ENCODE measurements at places on chromosomes 7 and 10.

DNA sequence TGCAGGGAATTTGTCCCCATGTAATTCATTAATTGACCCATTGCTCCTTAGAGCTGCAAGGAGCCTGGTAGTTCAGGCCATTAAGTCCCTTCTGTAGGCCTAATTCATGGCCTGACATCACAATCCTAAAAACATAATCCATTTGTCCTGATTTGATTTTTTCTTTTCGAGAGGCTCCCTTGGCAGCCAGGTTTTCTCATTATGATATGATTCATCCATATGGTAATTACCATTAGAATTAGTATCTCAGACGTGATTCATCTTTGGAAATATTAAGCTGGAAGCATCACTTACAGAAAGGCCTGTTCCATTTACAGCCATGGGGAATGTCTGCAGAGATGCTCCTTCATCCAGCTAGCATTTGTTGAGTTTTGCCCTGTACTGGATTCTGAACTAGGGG lies 128.5 kb downstream of the PLCE1 start:
- DNase-seq: no peak

GRCh38 chr7:69961436-69961835 lies 363.2 kb downstream of the AUTS2 start:
- no peak for DNase-seq

GRCh38 chr7:74302745-74303221 lies 13.6 kb downstream of the CLIP2 start:
- DNase-seq: peak; percentile 54

GRCh38 chr10:32379318-32379949 lies 32.5 kb upstream of the EPC1 start:
- peak; percentile 89 for DNase-seq

DNA sequence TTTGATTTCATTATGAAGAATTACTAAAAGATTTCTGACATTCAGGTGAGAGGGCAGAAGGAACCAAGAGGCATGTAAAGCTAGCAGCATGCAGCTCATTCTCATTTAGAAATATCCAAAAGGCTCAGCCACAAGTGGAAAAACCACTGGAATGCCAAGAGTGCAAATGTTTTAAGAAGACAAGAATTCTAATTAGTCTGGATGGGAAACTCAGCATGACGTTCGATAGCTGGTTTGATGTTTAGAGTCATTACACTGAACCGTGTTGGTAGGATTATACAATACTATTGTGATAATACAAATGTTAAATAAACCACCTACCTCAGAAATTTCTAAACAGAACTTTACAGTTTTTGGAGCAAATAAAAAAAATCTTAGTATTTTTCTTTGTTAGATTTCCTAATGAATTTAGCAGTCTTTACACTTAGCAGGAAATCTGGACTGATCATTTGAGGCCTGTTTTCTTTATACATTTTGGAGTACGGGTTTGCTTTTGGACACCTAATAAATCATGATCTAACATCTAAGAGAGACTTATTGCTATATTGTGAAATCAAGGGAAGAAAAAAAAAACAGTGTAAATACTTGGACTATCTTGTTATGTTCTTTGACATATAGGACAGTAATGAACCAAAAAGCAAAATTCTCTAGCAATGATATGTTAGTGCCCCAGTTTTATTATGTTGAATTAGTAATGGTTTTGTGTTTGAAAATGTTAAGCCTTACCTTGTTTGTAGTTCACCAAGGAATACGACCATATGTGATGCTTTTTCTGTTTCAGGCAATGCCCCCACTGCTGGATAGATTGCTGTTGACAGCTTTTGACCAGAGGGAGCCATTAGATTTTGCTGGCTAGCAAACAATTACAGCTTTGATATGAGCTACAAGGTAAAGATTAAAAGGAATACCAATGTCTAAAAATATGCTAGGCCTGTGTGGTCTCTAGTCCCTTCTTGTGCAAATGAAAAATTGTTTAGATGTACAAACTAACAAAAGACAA lies 354.1 kb upstream of the SEMA3A start:
- DNase-seq: peak; percentile 86

DNA sequence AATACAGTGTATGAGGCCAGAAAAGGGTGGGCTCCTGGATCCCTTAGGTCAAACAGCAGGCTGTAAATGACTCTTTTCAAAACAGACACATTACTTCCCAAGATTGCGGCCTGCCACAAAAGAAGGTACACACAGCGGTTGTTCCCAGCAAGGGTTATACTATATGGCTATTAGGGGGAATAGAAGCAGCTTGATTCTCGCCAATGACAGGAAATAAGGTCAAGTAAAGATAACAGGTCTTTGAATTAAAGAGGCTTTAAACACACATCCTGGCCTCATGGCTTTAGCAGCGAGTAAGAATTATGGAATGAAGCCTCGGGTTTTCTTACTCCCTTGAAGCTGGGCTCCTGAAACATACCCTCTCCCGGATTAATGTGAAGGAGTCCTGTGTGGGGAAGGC lies 58.3 kb downstream of the CYP26A1 start:
- DNase-seq: no peak

- DNase-seq: no peak
Measured at GRCh38 chr10:131095313-131095580, 216.3 kb downstream of the TCERG1L start.

DNA sequence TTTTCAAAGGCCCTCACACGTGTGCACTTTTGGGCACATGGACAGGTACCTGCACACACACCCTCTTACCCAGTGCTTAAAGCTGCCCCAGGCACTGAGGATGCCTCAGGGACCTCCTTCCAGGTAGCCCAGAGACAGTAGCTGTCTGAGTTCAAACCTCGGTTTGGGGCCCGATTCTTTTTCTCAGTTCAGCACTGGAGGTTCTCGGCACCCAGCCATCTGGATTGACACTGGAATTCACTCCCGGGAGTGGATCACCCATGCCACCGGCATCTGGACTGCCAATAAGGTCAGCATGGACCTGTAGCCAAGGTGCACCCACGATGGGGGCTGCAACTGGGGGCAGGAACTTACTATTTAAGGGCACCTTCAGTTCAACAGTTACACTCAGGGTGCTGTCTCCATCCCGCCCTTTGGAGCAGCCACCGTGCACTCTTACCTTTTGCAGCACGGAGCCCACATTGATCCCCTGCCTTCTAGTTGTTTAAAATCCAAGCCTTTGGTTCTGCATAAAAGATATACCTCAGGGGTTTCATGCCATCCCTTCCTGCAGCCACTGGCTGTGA lies 17.7 kb downstream of the CPA5 start:
- DNase-seq: no peak

DNA sequence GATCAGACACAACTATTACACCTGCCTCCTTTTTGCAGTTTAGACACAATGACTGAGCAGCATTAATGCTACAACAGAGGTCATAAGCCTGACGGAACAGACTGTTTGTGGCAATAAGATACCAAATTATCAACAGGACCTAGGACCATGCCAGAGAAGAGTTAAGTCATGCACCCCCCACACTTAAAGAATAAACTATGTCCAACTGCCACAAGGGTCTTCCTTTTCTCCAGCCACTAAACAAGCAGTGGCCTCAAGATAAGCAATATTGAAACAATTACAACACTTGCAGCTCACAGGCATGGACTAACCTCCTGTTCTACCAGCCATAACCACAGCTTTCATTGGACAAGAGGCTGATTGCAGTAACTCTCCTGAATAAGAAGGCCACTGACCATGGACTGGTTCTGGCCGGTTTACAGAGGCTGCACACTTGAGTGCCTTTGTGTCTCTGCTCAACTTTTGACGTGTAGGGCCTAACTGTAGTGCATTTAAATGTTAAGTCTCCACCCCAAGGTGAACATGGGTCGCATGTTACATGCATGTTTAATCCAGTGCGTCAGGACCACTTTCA lies 104.4 kb downstream of the STRA8 start:
- no peak for DNase-seq

DNA sequence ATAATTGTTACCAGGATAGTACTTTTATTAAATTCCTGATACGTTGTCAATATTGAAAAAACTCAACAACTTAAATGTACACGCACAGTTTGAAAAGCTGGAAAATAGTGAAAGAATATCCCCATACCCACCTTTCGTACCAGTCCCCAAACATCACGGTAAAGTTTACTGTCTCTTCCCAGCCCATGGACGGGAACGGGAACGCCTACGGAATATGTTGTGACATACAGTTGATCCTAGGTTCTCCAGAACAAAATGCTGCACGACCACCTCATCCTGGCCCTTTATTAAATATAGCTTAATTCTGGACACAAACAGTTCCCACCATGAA lies 527 bp upstream of the BCAP29 start:
- DNase-seq: no peak

DNA sequence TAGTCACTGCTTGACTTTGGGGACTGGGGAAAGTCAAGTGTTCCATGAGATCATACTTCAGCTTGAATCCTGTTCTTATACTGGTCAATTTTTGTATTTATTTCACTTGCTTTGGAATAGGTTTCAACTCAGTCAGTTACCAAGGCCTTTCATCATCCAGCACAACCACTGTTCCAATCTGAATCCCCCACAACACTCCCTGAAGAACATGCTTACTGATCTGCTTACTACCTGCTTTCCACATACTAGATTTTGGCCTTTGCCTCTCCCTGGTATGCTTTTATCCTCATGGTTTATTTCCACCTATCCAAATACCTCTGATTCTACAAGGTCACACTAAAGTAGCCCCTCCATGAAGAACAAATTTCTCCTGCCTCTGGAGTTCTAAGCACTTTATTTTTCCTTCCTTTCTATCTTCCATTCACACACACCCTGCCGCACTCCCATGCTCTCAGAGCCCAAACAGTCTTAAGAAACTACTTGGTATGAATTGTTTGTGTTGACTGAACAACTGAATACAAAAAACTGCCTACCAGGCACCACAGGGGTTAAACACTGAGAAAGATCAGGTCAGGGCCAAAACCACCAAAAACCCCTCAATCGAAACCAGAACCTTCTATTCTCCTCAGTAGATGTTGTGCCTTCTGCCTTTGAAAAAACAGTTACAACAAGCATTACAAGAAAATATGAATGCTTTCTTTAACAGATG lies 178.1 kb downstream of the AVL9 start:
- no peak for DNase-seq

DNA sequence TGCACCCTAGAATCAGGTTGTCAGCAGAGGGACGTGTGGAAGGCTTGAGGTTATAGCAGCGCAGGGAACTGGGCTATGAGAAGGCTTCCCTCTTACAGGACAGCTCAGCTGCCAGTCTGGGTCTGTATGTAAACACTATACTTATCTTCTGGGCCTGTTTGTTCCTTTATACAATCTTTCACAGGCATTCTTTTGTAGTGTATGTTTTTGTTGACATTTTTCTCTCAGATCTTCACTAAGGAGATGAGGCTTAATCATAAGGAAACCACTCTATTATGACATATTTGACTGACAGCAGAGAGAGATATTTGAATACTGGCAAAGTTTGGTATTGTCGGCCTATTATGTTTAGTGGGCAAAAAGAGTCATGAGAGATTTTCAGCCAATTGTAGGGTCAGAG lies 929 bp downstream of the GBF1 start:
- DNase-seq: no peak

- DNase-seq: no peak
Measured at GRCh38 chr10:72911758-72912157, 18.2 kb downstream of the OIT3 start.

DNA sequence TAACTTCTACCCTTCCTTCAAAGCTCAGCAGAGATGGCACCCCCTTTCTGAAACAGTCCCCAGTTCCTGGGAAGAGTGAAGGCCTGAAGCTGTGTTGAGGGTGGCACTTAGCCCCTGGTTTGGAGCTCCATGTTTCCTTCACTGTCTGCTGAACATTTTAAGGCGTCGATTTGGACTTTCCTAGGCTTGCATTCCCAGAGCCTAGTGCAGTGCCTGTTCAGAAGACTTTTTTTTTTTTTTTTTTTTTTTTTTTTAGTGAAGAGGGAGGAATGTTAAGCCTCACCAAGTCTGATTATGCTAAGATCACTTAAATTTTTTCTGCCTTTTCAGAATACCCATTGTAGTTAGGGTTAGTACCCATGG lies 97.0 kb downstream of the PFKFB3 start:
- no peak for DNase-seq

GRCh38 chr7:95517870-95518269 lies 32.1 kb downstream of the ASB4 start:
- DNase-seq: no peak

DNA sequence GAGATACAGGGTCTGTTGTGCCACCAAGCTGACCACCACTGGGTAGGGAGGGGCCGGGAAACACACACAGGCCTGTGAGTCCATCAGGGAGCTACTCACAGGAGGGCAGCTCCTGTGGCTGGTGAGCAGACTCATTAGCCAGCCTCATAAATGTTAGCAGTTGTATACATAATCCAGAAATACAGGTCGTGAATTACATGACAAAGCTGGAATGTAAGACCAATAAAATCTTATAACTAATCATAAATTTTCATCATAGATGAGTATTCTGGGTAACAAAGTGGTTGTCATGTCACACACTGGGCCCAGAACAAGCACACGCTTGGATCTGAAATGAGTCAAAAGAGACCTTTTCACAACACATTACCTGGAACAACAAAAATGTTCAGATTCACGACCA lies 642.6 kb upstream of the AUTS2 start:
- DNase-seq: no peak

- peak; percentile 37 for DNase-seq
Measured at GRCh38 chr10:7872041-7872442, 53.7 kb downstream of the TAF3 start.

DNA sequence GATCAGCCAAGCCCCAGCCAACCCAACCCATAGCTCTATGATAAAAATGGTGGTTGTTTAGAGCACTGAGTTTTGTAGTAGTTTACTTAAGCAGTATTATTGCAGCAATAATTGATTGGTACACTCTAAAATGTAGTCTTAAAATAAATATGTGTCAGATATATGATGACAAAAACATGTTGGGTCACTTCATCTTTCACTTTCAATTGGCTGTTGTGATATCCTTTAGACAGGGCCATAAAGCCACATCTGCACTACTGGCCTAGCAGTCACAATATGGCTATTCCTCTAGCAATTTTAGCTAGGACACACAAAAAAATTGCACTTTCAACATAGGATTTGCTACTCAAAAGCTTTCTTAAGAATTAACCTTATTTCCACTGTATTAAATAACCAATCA lies 5.9 kb upstream of the CAV1 start:
- no peak for DNase-seq

GRCh38 chr7:48118041-48118440 lies 29.0 kb downstream of the UPP1 start:
- no peak for DNase-seq

- DNase-seq: no peak
Measured at GRCh38 chr7:98217623-98218582, 6.7 kb downstream of the BHLHA15 start.

DNA sequence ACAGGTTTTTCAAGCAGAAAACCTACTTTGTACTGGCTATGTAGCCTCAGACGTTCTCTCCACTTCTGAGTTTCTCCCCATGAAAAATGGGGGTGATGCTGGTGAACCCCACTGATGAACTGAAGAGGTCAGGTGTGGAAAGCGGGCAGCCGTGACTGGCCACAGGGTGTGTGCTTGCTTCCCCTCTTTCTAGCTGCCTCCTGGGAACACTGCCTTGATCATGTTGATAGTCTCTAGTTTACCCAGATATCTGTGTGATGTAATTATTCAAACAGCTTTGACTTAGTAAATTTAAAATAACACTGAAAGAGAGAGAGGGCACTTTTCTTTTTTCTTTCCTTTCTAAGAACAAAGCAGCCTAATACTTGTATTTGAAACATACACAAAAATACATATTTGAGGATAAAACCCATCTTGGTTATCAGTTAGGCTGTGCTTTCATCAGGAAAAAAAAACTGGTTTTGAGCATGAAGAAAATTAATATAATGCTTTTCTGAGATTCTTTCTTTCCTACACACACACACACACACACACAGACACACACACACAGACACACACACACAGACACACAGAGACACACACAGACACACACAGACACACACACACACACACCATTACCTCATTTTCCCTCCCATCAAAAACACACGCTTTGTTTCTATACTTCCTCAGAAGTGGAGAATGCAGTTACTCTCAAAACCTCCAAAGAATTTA lies 76.7 kb downstream of the MACC1 start:
- DNase-seq: no peak
